ENCODE measurements at places on chromosomes 3 and 15. TPM values are rescaled to one million over a fixed set of nuclear protein-coding genes. Genes with fewer than 3 reads are reported as not detected.
A peak's percentile ranks its signal among the peaks of the same experiment; 100 is the strongest.

ONECUT1 gene
- total RNA-seq = not detected

GRCh38 chr3:195715583-195716266, 5.1 kb upstream of the MUC20 start:
- DNase-seq = peak; percentile 55

KNG1 gene
- total RNA-seq = not detected

PLA2G4E gene
- not detected for total RNA-seq

DNA sequence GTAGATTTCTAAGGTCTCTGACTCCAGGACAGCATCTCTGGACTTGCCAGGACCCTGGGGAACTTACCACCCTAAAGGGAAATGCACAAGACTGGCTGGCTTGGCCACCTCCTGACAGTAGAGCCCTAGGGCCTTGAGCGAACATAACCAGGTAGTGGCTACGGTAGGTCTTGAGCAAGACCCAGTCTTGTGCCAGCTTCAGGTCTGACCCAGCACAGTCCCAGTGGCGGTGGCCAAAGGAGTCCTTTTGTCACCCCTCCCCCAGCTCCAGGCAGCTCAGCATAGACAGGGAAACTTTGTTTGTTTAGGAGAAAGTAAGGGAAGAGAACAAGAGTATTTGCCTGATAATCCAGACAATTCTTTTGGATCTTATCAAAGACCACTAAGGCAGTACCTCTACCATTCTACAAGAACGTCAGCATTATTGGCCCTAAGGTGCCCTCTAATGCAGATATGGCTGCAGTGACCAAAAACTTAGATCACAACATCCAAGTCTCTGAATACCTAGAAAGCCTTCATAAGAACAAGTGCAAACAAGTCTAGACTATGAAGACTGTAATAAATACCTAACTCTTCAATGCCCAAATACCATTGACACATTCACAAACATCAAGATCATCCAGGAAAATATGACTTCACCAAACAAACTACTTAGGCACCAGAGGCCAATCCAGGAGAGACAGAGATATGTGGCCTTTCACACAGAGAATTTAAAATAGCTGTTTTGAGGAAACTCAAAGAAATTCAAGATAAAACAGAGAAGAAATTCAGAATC, 38.7 kb upstream of the FBN1 start:
- DNase-seq = no peak

DNA sequence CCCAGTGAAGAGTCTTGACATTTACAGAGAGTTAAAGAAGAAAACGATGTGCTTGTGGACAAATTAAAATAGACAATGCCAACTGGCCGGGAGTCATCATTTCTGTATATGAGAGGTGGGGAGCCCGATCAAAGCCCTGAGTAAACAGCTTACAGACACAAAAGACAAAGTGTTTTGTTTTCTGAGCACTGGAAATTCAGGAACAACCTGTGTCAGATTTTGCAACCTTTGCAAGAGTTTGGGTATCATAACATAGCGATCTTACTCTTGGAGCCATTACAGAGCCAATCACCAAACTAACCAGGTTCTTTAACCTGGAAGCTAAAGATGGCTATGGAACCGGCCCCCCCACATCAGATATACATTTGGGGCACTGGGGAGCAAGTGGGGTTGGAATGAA, 101.9 kb upstream of the LRIG1 start:
- DNase-seq = no peak

WDR49 gene
- total RNA-seq = 0.17 TPM

SH2D7 gene
- total RNA-seq = not detected

- DNase-seq = no peak
Observed at GRCh38 chr15:96627031-96627568, 296.6 kb downstream of the NR2F2 start.

DNA sequence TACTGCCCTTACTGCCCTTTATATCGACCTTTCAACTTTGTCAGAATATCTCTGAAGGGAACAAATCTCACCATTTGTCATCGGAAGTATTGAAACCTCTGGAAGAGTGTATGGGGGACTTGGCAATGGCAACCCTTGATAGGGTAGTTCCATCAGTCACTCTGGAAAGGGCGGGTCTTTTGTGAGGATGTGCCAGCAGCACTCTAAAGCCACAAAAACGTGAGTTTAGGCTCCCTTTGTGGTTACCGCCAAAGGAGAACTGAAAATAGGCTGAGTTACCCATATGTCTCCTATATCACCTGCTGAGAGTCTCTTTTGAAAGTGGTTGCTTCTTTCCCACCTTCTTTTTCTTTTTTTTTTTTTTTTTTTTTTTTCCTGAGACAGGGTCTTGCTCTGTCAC, 296.8 kb upstream of the CHRM5 start:
- no peak for DNase-seq

FGF7 gene
- not detected for total RNA-seq

DNA sequence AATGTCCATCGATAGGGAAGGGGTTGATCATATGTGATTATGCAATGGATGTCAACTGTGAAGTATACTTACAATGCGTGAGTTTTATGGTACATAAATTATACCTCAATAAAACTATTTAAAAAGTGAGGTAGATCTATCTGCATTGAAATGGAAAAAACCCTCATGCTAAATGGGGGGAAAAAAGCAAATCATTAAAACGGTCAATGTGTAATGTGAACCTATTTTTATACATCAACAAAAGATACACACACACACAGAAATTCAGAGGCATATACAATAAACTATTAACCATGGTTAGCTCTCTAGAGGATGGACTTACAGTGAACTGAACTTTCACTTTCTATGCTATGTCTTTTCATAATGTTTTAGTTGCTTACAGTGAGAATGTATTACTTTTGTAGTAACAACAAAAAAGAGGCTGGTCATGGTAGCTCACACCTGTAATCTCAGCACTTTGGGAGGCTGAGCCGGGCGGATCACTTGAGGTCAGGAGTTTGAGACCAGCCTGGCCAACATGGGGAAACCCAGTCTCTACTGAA, 23.1 kb downstream of the STIMATE start:
- no peak for DNase-seq

DNA sequence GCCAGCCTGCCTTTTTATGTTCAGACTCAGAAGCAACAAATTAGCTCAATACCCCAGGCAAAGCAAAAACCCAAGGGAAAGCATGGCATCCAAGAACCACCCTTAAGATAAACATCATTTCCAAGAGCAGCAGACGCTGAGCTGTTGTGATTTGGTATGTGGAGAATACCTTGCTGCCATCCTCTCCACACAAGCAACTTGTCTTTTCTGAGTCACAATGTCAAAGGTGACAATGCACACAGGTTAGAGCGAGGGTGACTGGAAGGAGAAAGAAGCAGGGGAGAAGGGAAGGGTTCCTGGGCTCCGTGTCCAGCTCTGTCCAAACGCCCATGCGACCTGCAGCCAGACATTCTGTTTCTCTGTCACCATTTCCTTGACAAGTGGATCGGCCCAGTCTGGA, 6.0 kb downstream of the PCSK6 start:
- no peak for DNase-seq

- no peak for DNase-seq
Observed at GRCh38 chr15:74024687-74025086, 30.2 kb downstream of the PML start.

GRCh38 chr15:41493902-41494189, 172 bp downstream of the ITPKA start:
- no peak for DNase-seq

DOCK3 gene
- 1.4 TPM for total RNA-seq

GUCA1C gene
- total RNA-seq = not detected

DNA sequence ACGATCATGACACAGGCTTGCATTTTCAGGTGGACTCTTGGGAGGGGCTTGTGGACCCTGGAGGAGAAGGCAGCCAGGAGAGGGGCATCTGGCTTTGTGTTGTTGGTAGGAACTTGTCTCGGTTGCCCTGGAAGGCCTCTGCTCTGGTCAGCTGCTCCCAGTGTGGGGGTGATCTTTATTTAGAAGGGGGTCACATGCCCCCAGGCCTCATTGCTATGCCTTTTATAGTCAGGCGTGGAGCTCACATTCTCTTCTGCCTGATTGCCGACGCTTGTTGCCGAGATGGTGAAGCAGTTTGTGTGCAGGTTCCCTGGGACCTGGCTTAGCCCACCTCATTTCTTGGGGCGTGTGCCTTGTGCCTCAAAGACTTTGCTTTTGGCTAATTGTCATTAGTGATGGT, 66.6 kb downstream of the IGF1R start:
- no peak for DNase-seq

GRCh38 chr3:141243271-141243707, 11.7 kb downstream of the PXYLP1 start:
- peak; percentile 75 for DNase-seq

- DNase-seq = no peak
Observed at GRCh38 chr15:59371458-59372351, 966 bp downstream of the MYO1E start.

GRCh38 chr3:86961297-86961696, 29.7 kb downstream of the VGLL3 start:
- peak; percentile 7 for DNase-seq

DNA sequence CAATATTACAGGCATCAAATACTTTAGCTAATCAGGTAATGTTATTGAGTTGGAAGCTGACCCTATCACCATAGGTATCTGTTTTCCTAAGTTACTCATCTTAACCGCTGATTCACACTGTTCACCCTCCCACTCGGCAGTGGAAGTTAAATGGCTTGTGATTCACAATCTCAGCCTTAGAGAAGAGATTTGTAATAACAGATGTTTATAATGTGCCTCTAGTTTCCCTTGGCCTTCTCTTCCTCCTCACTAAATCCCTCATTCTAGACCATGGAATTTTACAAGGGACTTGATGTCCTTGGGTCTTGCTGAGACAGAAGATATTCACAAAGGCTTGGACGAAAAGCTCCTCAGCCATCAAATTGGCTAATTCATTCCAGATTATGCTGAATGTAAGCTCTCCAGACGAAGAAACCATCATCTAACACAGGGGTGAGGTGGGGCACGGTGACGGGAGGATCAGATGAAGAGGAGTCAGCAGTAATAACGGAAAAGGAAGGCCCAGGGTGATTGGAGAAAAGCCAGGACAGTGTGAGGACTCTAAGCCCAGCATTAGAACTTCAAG, 931.7 kb downstream of the MCTP2 start:
- DNase-seq = peak; percentile 40

DNA sequence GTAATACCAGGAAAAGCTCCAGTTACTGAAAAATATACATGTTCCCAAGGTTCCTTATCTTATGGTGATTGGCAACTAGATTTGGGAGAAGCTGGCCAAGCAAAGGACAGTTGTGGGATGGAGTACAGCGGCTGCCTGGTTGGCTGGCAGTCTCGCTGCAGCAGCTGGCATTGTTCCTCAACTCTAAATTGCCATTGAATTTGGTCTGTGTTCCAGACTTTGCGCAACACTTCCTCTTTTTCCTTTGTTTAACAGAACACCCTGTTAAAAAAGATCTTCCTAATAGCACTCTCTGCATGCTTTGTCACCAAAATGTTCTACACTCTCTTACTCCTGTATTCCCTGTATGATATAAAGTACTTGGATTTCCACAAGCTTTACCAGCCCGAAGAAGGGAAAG, 420.6 kb upstream of the RBMS3 start:
- no peak for DNase-seq

DNA sequence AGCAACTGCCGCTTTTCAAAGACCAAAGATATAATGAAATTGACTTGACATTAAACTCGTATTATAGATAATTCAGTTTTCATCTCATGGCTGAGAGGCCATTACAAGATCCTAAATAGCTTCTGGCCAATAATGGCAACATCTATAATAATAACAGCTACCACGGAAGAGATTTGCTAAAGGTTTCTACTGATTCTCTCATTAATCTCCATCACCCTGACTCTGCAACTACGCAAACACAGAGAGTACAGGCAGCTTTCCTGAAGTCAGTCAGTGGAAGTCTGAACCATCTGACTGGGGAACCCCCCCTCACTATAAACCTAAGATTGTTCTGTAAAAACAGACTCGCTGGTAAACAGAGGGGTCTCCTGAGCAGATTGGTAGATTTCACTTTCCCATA, 257.1 kb downstream of the MAGI1 start:
- no peak for DNase-seq
